CD4-positive, CD25-positive, alpha-beta regulatory T cell (primary cell): ENCODE measurements at places on chromosomes 6 and 20. TPM values are rescaled to one million over a fixed set of nuclear protein-coding genes. Genes with fewer than 3 reads are reported as not detected.

Gene RFX6
- total RNA-seq = not detected

DNA sequence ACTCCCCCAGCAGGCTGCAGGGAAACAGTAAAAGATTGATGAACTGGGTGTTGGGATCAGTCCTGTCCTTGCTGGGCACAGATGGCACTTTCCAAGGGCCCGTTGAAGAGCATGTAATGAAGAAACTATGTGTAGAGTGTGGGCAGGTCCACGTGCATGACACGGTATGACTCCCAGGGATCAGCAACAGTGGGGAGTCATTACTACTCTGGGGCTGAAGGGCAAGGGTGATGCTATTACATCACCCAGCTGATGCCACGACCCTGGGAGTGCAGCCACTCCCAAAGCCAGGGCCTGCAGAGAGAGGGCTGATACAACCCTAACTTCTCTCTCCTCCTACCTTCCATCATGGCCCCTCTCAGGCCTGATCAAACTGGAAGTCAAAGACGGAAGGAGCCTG lies 20.1 kb downstream of the KCNK17 start:
- DNase-seq = no peak

Gene EYS
- total RNA-seq = not detected

DNA sequence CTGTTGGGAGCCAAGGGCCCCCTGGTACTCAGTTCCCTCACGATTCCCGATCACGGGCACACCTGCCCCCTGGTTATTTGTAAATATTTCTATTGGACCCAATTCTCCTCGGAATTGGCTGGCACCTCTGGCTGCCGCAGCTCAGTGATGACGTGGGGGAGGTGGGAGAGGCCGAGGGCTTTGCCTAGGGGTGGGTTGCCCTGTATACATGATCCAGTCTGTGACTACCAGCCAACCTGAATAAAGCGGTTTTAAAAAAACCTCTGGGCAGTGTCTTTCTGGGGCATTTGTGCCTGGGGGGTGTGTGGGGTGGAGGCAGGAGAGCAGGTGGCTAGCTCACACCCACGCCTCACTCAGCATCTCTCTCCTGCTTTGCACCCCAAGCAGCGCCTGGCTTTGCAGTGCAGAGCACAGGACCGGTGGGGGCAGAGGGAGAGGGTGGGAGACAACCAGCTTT lies 42.2 kb downstream of the VSTM2L start:
- no peak for DNase-seq

DNA sequence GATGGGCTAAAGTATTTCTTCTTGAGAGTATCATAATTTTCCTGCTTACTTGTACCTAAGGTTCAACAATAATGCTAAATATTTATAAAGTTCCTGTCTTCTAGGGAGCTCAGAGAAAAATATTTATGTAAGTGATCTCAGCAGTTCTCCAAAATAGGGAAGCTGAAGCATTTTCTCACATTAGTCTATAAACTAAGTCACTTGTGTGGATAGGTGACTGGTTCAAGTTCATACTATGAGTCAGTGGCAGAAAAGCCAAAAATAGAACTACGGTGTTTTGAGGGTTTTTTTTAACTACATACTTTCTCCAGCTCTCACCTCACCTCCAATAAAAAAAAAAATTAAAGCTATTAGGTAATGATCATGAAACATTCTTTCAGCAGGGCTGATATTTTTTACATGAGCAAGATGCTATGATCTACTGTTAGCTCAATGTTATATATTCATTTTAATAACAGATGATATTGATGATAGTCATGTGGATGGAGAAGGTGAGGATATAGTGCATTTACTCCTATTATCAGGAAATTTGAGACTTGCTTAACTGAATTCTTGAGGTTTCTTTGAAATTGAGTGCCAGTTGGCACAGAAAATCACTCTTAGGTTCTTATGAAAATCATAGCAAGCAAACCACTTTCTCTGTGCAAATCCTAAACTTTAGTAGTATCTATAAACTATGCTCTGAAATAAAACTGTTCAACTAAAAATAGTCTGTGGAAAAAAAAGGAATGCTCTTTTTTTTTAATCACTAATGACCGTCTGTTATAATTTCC lies 4.1 kb upstream of the MOXD1 start:
- DNase-seq = no peak
